ENCODE measurements at places on chromosomes 13 and 19.

GRCh38 chr13:50334115-50334778, 319.0 kb downstream of the KCNRG start:
- DNase-seq = no peak

GRCh38 chr13:112441226-112441625, 65.1 kb downstream of the SPACA7 start:
- no peak for DNase-seq

- DNase-seq = no peak
Measured at GRCh38 chr19:16036397-16036925, 39.8 kb upstream of the TPM4 start.

GRCh38 chr13:97107815-97108529, 113.7 kb upstream of the OXGR1 start:
- no peak for DNase-seq

DNA sequence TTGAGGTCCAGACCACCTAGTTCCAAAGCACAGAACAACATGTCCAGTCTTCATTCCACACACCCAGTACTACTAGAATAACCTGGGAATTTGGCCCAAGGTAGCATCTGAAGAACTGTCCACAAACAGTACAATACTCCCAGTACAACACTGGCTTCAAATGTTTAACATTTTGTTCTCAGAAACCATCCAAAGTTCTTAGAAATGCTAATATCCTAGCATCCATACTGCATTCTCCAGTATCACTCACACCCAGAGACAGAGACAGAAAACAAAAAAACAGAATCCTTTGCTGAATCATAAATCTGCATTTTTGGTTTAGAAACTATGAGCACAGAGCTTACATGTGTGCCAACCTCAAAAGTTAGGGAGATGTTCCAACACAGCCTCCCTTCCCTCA, 490.8 kb downstream of the FOXO1 start:
- DNase-seq = no peak

DNA sequence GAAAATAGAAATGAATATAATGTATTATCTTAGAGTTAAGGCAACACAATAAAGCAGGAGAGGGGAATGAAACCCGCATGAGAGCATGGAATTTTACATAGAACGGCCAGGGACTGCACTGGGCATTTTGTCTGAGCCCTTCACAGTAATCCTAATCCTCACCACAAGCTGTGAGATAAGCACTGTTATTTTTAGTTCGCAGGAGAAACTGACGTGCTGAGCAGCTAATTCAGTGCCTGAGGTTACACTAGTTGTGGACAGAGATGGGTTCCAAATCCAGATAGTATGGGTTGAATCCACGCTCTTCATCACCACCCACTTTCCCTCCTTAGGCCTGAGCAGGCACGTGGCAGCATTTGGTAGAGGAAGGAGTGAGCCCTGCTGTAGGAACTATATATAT, 24.8 kb upstream of the ZNF527 start:
- DNase-seq = no peak

DNA sequence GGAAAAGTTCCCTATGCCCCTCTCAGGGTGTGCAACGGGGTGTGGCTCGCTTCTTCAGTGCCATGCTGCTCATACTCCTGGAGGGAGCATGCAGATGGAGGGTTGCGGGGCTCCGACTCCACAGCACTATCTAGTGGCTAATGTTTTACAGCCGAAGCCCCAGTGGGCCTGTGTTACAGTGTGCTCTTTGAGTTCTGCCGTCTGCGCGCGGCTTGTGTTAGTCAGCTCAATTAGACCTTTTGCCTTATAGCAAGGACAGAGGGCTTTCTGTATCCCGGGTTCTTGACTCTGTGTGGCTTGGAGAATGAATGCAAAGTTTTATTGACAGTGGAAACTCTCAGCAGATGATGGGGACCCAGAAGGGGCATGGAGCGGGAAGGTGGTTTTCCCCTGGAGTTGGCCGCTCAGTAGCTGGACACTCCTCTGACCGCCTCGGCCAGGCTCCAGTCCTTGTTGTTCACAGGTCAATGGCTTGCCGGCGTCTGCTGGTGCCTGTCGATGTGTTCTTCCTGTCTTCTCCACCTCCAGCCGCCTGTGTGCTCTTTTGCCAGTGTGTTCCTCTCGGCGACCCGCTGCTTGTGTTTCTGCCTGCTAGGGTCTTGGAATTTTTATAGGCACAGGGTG, 383.4 kb downstream of the LMO7 start:
- no peak for DNase-seq

DNA sequence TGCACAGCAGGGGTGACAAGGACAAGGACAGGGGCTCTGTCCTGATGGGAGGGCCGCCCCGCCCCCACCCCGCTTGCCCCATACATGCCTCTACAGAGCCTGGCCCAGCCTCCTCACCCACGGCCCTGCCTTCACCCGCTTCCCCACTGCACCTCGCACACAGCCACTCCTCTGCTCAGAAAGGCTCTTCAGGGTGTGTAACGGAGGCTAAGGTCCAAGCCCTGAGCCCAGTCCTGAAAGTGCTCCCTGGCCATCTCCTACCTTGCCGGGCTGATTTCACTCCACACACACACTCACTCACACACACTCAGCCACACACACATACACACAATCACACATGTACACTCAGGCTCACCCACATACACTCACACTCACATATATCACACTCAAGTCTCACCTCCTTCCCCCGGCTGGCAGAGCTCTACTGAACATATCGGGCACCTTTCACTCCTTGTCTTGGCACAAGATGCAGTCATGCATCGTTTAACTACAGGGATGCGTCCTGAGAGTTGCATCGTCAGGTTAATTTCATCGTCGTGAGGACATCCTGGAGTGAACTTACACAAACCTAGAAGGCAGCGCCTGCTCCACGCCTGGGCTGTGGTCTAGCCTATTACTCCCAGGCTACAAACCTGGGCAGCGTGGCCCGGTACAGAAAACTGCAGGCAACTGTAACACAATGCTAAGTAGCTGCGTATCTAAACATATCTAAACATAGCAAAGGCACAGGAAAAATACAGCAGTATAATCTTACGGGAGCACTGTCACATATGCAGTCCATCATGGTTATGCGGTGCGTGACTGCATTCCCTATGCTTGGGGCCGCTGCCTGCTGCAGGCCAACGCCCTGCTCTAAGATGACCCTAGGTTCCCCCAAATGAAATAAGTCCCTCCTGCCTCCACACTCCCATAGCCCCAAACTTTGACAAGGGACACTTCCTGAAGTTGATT, 13.1 kb downstream of the EPS15L1 start:
- DNase-seq = no peak

DNA sequence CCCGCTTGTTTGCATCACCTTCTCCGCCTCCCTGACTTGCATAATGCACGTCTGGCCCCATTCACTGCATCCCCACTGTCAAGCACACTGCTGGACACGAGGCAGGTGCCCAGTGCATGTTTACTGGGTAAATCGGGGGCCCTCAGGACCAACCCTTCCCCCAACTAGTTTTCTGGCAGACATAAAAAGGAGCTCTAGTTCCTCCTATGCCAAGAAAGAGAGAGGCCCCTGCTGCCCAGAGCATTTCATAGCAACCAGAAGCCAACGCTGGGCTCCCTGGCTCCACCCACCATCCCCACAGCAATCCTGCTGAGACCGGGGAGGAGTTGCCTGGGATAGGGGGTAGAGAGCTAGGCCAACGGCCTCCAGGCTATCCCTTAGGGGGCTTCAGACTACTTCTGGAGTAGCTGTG, 23.2 kb downstream of the ANKRD27 start:
- no peak for DNase-seq

DNA sequence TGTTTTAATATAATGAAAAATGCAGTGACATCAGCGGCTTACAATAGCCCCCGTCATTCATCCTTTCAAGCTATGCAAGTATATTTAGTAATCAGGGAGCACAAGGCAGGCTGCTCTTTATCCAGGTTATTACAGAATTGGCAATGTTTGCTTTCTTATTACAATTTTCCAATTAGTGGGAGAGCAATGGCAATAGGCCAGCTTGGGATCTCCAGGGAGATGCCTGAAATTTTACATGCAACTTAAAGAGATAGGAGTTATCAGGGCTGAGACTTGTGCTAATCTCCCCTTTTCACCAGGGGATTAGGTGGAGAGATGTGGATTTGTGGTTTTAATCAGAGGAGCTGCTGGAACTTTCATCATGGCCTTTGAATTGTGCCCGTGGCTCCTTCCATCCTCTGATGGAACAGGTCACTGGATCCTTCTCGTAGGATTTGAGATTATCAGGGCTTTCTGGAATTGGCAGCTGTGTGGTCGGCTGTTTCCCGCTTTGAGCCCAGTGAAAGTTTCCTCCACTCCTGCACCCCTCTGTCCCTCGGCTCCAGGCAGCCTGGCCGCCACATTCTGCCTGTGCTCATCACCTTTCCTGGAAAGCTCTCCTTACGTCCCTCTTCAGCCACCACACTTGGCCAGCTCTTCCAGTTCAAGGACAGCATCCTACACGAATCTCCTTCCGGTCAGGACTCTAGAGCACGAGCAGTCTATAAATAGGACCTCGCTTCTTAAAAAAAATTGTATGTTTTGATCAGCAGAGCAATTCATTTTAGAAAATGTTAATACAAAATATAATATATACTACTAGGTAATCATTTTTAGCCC, 47.0 kb downstream of the CBY2 start:
- DNase-seq = no peak

DNA sequence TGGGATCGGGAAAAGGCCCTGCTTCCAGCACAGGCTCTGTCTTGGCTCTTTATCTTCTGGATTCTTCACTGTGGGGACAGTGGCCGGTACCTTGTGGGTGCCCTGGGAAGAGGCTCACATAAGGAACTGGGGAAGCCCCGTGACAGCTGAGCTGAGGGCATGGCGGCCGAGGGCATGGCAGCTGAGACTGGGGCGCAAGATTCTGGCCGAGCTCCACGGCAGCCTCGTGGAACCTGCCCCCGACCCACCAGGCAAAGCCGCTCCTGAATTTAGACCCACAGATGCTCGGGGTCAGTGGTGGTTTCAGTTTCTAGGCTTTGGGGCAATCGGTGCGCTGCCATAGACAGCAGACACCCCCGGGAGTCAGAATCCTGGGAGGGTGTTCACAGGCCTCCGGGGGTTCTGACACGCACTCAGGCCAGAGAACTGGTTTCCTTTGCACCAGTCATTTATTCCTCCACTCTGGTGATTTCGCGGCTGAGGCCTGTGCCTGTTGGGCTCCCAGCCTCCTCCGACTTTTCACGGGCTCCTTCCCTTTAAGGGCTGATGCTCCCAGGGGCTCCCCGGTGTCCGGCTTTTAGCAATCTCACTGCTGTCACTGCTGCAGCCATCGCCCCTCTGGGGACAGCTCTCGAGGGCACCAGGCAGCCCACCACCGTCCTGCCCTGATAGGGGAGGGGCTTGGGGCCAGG, 117.6 kb downstream of the TEX29 start:
- DNase-seq = no peak

GRCh38 chr13:103358255-103358932, 292.2 kb upstream of the SLC10A2 start:
- DNase-seq = no peak

DNA sequence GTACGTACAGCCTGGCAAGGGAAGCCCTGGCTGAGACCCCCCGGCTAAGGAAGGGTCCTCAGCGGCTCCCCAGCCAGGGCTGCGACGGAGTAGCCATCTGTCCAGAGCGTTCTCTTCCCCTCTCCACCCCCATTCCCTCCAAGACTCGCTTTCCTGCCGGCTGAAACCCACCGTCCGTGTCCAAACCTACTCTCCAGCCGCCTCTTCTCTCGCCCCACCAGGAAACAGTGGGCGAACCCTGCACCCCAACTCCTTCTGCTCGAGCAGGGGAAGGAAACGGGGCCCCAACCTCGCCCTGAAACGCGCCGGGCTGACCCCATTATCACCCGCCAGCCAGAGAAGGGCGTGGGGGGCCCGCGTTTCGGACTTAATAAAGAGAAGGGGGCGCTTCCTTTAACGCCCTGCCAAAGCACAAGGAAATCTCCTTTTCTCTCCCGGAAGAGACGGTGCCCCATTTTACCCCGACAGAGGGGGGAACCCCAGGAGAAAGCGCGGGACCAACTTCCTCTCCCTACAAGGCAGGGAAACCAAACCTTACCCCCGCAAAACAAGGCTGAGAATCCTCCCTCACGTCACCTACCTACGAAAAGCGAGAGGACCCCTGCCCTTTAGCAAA, 2.5 kb downstream of the ZC3H4 start:
- DNase-seq = peak; percentile 78

DNA sequence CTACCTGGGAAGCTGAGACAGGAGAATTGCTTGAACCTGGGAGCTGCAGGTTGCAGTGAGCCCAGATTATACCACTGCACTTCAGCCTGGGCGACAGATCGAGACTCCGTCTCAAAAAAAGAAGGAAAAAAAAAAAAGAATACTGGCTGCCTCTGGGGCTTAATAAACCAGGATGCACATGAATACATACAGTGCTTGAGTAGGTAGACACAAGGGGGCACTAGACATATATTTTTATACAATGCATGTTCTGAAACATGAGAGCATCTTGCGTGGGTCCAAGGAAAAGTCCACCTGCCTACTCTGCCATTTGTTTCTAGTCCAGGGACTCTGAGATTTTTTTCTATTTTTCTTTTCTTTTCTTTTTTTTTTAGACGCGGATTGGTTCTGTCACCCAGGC, 31.2 kb downstream of the KEAP1 start:
- DNase-seq = peak; percentile 43

GRCh38 chr19:2150794-2151338, 500 bp downstream of the AP3D1 start:
- no peak for DNase-seq

- DNase-seq = no peak
Measured at GRCh38 chr13:94087100-94087499, 392.4 kb downstream of the DCT start.

DNA sequence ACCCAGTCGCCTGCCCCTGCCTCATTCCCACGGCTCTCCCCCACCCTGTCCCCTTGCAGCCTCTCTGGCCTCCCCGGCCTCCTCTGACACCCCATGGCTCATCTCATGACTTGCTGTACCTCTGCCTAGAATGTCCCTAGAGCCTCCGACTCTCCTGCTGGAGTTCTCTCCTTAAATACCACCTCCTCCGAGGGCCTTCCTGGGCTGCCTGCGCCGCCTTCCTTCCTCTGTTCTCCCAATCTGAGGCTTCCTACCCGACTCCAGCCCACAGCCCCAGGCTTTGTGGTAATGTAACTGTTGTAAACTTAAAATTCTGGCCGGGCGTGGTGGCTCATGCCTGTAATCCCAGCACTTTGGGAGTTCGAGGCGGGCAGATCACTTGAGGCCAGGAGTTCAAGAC, 27.7 kb downstream of the GPR42 start:
- DNase-seq = no peak

DNA sequence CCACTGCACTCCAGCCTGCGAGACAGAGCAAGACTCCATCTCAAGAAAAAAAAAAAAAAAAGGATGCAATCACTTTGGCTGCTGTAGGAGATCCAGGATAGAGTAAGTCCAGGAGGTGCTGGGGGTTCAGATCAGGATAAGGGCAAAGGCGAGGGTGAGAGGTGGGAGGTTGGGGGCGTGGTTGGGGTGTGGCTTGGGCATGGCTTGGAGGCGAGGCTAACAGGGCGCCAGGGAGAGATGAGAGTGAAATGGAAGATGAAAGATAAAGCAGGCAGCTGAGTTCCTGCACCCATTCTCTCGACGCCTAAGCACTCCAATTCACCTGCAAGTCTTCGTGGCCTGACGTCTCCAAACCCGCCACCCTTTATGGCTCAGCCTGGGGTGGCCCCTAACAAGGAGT, 25.0 kb upstream of the ZNRF4 start:
- no peak for DNase-seq

GRCh38 chr19:34075661-34076091, 96.6 kb upstream of the LSM14A start:
- DNase-seq = no peak

- no peak for DNase-seq
Measured at GRCh38 chr19:38911388-38912001, 491 bp downstream of the CCER2 start.

Data from B cell (primary cell).